ENCODE measurements at places on chromosomes 16 and 17.

DNA sequence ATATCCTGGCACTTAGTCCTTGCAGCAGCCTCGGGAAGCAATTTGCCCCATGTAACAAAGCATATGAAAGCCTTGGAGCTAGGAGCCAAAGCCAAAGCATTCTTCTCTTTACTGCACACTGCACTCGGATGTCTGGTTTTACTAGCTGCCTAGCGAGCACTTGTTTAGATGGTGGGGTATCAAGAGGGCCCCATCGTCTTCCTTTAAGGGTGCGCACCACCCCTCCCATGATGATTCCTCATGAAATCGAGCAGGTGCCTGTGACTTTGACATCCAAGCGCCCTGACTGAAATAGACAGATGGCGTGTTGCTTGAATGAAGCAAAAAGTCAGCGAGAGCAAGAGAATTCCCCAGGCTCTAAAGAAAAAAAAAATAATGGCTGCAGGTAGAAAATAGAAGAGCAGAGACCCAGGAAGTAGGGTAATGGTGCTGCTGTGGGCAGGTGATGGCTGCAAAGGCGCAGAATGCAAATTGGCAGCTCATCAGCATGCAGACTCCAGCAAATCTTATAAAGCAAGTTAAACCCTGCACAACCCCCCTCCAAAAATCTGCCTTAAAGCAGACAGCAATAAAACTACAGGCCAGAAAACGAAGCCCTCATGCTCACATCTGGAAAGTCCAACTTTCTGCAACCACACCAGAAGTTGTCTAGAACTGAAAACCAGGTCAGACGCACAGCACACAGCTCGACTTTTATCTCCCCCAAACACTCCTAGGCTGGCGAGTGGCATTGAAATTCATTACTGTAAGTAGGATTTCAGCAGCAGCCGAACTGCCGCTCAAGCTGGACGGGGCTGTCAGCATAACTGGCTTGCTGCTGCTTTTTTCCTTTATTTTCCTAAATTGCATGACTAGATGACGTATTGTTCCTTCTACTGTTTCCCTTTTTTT lies 384.3 kb downstream of the RBFOX1 start:
- no peak for DNase-seq

DNA sequence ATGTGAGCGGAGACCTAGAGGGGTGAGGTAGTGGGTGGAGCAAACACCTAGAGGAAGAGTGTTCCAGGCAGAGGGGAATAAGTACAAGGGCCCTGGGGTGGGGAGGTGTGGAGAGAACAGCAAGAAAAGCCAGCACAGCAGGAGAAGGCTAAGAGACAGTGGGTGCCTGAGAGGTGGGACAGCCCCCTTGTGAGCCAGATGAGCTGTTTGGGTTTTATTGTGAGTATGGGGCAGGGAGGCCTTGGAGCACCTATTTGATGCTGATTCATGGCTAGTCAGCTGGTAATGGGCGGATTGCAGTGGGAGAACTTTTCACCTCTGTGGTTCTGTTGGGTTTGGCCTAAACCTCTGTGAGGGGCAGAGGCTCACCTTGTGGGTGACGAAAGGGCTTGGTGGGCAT lies 68.4 kb downstream of the ABCC1 start:
- DNase-seq: no peak

GRCh38 chr16:84851192-84852127 lies 31.7 kb downstream of the CRISPLD2 start:
- DNase-seq: no peak

GRCh38 chr16:70407811-70408274 lies 31.1 kb downstream of the ST3GAL2 start:
- DNase-seq: no peak

DNA sequence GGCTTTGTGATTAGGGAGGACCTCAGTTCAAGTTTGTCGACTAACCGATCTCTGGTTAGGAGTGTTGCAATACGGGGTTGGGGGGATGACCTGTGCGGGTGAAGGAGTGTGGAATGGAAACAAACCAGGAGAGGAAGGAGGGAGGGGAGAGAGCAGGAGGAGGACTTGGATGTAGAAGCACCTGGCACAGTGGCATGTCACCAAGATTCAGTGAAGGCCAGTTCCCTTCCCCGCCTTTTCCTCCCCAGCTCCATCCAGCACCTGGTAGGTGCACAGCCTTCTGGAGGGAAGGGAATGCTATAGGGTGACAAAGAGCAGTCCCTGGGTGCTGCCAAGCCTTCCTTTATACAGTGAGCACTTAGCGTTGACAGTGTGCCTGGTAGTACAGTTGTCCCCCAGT lies 107.4 kb upstream of the CRHR1 start:
- DNase-seq: no peak

DNA sequence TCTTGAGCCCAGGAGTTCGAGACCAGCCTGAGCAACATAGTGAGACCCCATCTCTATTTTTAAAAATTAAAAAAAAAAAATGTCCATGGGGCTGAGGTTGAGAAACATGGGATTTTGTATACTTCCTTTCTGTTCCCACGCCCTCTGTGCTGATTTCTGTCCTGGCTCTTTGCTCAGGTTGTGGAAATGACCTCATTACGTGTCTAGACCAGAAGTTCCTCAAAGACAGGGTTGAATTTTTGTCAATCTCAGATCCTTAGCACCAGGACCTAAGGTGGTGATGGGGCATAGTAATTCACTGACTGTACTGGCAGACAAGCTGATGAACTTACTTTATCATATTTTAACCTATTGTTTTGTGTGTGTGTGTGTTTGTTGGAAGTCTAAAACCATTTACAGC lies 11.2 kb upstream of the HNF1B start:
- no peak for DNase-seq

- no peak for DNase-seq
These were observed 1629.5 kb upstream of the GOT2 start for GRCh38 chr16:60363566-60363965.

DNA sequence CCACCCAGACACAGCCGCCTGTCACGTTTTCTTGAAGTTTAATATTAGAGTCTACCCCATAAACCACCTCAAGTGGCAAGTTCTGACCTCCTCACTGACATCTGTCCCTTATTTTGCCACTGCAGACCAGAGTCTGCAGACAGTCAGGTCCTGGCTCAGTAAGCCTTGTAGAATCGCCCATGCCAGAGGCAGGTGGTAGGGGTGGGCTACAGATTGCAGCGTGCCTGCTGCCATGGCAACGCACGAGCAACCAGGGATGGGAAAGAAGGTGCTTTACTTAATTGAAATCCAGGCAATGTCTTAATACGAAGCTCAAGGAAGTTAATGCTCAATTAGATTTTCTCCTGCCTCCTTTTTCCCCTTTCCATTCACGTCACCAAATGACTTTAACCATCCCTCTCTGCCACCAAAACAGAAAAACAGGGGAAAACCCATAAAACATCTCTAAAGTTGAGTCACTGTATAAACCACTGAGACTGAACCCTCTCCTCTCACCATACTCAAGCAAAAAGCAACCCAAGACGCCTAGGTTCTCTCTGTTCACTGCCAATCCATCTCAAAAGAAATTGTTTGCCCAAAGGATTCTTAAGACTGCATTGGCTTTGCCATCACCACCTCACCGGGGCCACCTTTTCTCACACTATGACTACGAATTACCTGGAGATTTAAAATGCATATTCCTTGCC lies 228.8 kb downstream of the SLC39A11 start:
- DNase-seq: no peak

DNA sequence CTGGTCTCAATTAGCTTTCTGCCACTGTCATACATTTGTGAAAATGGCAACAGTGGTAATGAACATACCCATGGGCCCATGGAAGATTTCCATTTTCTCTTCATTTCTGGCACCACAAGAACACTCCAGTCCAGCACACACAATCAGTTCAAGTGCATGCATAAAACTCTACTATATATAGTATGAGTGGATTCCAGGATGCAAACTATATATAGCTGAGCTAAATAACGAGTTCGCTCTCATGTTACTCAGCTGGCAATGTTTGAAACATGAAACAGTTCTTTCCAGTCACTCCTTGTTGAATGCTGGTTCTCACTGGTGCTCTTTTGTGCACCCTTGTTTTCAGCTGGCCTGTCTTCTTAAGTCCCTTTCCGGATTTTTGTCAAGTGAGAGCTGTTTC lies 75.2 kb upstream of the DHX40 start:
- no peak for DNase-seq

DNA sequence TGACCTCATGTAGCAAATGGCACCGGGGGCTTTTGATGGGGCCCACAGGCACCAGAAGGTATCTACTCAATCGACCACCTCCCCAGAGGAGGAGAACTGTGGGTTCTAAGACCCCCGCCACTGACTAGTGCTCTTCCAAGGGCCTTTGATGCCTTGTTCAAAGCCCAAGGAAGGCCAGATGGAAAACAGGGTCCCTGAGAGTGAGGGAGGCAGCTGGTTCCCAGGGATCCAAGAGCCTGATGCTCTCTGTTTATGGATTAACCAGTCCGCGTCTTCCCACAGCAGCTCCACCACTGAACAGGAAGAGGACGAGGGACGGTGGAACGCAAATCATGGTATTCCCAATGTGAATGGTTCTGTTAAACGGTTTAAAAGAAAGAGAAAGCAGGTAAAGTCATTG lies 7.6 kb downstream of the PHB1 start:
- no peak for DNase-seq

- DNase-seq: no peak
These were observed 8.4 kb downstream of the TMEM95 start for GRCh38 chr17:7363311-7363710.

DNA sequence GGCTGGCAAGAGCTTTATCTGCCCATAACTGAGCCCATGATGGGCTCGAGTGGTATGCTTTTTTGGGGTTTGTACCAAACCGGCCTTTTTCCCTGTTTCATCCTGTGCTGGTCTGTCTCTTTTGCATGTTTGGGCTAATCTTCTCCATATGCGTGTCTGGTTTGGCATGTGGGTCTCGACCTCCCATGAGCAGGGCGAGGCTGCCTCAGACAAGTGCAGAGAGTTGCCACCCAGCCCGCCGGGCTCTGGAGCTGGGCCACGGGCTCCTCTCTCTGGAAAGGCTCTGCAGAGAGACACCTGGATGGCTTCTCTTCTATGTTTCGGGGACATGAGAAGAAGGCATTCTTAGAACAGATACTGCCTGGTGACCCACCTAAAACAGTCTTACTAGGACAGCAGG lies 67.8 kb upstream of the TBX2 start:
- DNase-seq: no peak

GRCh38 chr17:10295728-10296343 lies 77.0 kb downstream of the MYH13 start:
- peak; percentile 55 for DNase-seq

DNA sequence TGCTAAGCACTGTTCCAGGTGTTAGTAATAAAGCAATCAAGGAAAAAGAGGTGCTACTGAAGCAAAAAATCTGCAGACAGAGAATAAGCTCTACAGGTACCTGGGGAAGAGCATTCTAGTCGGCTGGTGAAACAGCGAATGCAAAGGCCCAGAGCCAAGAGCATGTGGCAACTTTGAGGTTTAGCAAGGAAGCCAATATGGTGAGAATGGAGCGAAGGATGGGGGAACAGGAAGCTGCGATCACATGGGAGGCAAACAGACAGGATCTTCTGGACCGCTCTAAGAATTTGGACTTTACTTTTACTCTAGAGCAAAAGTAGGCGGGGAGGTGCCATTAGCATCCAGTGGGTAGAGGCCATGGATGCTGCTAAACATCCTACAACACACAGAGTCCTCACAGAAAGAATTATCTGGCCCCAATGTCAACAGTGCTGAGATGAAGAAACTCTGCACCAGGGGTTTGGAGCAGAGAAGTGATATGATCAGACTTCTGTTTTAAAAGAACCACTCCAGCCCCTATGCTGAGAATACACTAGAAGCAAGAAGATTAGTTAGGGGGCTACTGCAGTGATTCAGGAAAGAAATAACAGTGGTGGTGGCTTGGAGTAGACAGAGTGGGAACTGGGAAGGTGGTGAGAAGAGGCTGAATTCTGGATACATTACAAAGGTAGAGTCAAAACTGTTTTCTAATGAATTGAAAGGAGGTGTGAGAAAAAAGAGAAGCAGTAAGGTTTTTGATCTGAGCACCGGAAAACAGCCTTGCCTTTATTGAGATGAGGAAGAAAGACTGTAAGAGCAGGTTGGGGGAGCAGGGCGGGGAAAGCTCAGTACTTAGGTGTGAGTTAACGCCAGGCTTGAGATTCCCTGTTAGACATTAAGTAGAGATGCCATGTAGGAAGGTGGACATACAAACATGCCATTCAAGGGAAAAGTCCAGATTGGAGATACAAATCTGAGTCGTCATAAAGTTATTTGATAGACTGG lies 11.0 kb downstream of the EFTUD2 start:
- no peak for DNase-seq

DNA sequence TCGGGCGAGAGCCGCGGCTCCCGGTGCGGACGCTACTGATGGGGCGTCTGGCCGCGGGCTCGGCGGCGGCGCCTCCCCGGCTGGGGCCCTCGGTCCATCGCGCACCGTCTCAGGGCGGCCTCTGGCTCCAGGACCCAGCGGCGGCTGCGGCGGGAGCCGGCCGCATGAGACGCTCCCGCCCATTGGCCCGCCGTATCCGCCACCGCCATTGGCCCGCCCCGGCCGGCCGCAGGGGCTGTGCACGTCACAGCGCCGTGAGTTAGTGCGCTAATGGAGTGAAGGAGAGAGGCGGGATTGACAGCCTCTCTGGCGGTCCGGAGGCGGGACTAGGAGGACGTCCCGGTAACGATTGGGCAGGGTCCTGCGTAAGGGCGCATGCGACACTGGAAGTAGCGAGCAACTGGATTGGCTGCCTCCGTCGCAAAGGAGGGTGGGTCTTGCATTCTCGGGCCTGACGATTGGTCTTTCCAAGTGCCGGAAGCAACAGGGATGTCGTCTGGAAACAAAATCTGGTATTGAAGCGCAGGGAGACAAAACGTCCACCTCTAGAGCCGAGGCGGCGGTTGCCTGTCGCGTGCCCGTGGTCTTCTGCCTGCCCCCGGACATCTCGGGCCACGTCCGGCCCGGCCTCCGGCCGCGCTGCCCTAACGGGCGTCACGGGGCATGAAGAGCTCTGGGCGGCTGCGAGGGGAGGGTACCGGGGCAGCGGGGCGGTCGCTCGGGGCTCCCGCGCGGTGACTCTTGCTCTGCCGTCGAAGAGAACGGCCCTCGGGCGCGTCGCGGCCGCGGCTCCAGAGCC lies at the start of gene ANKRD11:
Gene ANKRD11, minus strand, starts transcription at position 123 of the 799 bp plus-strand sequence. CDS start 173,542 bp downstream, outside the sequence.
- DNase-seq: peak; percentile 95

DNA sequence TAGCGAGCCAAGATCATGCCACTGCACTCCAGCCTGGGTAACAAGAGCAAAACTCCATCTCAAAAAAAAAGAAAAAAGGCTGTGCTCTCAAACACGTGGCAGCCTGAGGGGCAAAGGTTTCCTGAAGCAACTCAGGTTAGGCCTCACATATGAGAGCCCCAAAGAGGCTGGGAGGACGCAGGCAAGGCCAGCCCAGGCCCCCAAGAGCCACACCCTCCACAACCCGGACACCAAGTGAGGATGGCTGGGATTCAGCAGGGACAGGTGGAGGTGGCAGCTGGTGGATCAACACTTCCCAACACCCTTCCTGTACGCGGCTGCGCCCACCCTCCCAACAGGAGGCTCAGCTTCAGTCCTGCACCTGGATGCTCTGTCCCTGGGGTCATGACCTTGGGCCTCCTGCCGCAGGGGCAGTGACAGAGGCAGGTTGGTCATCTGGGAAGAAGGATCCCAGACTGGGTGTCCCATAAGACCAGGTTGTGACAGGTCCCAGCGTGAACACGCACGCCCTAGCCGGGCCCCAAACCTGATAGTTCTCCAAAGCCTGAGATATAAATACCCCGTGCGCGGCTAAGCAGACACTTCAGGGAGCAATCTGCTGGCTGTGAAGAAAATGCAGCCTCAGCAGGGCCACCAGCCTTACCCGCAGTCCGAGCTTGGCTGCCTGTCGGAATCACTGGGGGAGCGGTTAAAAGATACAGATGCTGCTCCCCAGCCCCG lies 78.1 kb downstream of the TIMM22 start:
- DNase-seq: no peak

Measured in GM12891 (cell line).